T follicular helper cell (primary cell): ENCODE measurements at places on chromosomes 7 and 10.

GRCh38 chr10:26437637-26438461 is at the start of gene APBB1IP:
Gene APBB1IP, plus strand, starts transcription at chr10:26438341. Its CDS starts 53,986 bp downstream, at chr10:26492327.
- DNase-seq = peak; percentile 15

DNA sequence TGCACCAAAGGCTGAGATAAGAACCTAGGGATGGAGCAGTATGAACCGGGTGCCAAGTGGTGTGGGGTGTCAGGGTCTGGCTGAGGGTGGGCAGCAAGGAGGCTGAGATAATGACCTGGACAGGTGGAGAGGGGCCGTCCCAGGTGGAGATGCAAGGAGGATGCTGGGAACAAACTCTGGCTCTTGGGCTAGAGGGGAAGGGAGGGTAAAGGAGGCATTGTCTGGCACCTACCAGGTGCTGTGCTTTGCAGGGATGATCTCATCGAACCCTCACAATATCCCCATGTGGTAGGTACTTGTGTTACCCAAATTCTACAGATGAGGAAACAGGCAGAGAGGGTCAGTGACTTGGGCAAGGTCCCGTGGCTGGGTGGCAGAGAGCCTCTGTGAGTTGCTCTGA is 19.9 kb upstream of the HOXA13 start:
- no peak for DNase-seq

GRCh38 chr10:3777981-3778691 is 6.9 kb downstream of the KLF6 start:
- DNase-seq = no peak

GRCh38 chr10:106181501-106181900 is 983.0 kb downstream of the SORCS1 start:
- no peak for DNase-seq

DNA sequence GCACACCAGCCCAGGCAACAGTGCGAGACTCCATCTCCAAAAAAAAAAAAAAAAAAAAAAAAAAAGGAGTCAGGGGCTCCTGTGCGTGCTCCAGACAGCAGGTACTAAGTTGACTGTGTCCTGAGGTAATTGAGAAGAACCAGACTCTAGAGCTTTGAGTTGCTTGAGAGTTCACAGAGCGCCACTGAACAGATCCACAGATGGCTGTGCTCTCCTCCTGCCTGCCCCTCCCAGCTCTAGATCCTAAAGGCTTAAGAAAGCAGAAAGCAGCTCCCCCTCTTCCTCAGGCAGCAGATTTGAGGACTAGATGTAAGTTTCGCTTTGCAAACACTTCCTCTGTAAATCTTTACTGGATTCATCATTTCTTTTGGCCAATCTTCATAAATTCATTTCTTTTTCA is 38.7 kb downstream of the SHH start:
- no peak for DNase-seq

GRCh38 chr7:75905785-75906604 is 9.0 kb upstream of the POR start:
- DNase-seq = no peak

DNA sequence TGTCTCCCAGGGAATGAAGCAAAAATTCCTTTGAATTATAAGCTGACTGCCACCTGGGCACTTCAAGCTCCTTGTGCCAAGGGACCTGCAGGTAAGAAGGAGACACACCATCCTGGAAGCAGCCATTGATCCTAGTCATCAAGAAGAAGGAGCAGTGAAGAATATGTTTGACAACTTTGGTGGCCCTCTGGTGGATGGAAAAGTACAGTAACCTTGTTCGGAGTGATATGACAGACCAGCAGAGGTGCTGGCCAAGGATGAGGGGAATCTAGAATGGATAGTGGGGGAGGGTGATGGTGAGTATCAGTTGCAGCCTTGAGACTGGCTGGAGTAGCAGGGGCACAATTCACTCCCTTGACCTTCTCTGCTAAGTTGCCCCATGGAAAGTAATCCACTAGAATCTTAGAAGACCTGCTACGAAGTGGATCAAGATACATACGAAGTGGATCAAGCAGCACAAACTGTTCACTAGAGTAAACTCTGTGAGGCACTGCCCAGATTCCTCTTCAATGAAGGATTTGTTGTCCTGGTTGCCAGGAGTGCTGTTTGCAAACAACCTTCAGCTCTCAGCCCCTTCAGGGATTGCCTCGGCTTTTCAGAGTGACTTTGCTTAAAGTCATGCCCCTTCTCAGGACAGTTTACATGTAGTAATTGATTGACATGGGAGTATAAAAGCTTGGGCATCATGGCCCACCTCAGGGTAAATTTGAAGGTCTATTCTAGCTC is 44.8 kb upstream of the ORC5 start:
- DNase-seq = no peak
